ENCODE measurements at places on chromosomes 5 and 9. TPM values are rescaled to one million over a fixed set of nuclear protein-coding genes. Genes with fewer than 3 reads are reported as not detected.
A peak's percentile ranks its signal among the peaks of the same experiment; 100 is the strongest.

DNA sequence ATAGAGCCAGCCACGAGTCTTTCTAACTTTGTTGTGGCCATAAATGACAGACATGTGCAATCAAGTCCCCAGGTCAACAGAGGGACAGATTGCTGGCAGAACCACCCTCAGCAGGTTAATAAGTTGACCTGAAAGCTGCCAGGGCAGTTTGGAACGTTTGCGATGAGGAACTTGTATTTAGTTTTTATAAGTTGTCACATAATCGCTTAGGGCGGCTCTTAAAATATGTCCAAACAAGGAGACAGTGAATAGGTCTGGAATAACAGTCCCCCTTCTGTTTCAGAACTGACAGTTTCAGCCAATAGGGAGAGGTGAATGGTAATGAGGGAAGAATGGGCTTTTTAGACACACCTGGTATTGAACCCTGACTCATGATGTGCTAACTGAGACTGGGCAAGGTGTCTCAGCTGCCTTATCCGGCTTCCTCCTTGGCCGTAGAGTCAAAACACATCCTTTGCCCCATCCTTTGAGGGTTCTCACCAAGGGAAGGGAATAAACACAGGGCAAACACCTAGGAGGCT, 33.6 kb upstream of the GABRP start:
- no peak overlapping the region for H3K27ac ChIP-seq
- H3K27me3 ChIP-seq = no peaks in the 10 kb centered on the region
- no peaks in the 10 kb centered on the region for H3K36me3 ChIP-seq
- no peak for DNase-seq

GRCh38 chr5:97591781-97592180, 408.7 kb upstream of the RIOK2 start:
- no peak for DNase-seq
- H3K27me3 ChIP-seq = no peaks in the 10 kb centered on the region
- no peak overlapping the region for H3K27ac ChIP-seq
- no peak overlapping the region for H3K4me3 ChIP-seq
- no peaks in the 10 kb centered on the region for H3K4me1 ChIP-seq

Gene FSD1L
- total RNA-seq = 10.9 TPM

- DNase-seq = no peak
- H3K4me3 ChIP-seq = no peak overlapping the region
- no peaks in the 10 kb centered on the region for H3K27me3 ChIP-seq
- no peak overlapping the region for H3K27ac ChIP-seq
Observed at GRCh38 chr5:159345861-159346260, 15.6 kb upstream of the IL12B start.

Gene OBP2B
- total RNA-seq = not detected

GRCh38 chr9:35603506-35603985, 1.5 kb upstream of the TESK1 start:
- H3K4me3 ChIP-seq = peak overlapping the region; percentile 56
- DNase-seq = peak; percentile 9
- H3K4me1 ChIP-seq = peaks cover 19% of the 10 kb centered on the region

DNA sequence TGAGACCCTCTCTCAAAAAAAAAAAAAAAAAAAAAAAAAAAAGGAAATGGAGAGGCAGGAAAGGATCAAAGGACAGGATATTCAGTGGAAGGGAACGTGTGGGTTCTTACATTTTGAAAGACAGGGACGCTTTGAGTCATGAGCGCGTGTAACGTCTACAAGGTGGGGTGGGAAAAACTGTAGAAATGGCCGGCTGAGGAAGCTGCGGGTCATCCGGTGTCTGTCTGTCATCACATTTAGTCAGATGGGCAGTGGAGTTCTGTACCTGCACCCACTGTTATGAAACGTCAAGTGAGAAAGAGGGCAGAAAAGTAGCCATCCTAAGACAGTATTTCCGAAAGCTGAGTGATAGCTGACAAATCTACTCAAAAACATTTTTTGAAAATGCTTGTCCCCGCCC, 159.8 kb downstream of the SMARCA2 start:
- H3K4me3 ChIP-seq = no peak overlapping the region
- DNase-seq = no peak
- H3K36me3 ChIP-seq = no peaks in the 10 kb centered on the region
- H3K27me3 ChIP-seq = no peaks in the 10 kb centered on the region
- H3K27ac ChIP-seq = no peak overlapping the region
- H3K4me1 ChIP-seq = peaks cover 18% of the 10 kb centered on the region

- H3K4me3 ChIP-seq = no peak overlapping the region
- DNase-seq = no peak
- no peak overlapping the region for H3K27ac ChIP-seq
Observed at GRCh38 chr5:111016801-111017200, 54.7 kb upstream of the TSLP start.

DNA sequence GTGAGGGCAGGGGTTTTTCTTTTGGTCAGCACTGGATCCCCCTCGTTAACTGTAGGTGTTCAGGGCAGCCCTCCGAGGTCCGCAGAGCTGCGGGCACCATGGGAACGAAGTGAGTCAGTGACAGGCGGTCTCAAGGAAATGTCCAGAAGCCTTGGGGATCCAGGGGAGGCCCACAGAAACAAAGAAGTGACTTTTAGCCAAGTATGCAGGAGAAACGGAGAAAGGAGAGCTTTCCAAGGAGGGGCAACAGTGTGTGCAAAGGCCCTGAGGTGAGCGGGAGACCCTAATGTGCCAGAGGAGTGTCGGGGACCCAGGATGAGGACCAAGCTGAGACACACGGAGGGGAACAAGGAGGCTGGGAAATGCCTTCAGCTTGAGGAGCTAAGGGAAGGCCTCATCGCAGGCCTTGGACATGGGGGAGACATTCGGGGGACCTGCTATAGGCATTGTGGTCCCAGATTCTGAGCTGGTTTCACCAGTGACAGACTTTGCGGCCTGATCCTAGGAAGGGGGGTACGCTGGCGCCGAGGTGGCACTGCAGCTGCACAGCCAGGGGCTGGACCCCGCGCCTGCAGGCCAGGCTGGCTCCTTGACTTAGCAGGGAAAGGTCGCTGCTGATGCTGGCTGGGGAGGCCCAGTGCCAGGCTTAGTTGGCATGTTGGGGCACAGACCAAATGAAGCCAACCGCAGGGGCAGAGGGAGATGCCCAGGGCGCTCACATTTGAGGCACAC, 3.3 kb downstream of the LTC4S start:
- DNase-seq = no peak
- H3K27ac ChIP-seq = no peak overlapping the region
- no peaks in the 10 kb centered on the region for H3K27me3 ChIP-seq
- H3K36me3 ChIP-seq = no peaks in the 10 kb centered on the region

GRCh38 chr5:51376509-51376908, 6.7 kb upstream of the ISL1 start:
- DNase-seq = no peak
- peak overlapping the region; percentile 59 for H3K4me3 ChIP-seq
- H3K27ac ChIP-seq = no peak overlapping the region
- peaks cover 45% of the 10 kb centered on the region for H3K4me1 ChIP-seq
- peaks cover 84% of the 10 kb centered on the region for H3K27me3 ChIP-seq

DNA sequence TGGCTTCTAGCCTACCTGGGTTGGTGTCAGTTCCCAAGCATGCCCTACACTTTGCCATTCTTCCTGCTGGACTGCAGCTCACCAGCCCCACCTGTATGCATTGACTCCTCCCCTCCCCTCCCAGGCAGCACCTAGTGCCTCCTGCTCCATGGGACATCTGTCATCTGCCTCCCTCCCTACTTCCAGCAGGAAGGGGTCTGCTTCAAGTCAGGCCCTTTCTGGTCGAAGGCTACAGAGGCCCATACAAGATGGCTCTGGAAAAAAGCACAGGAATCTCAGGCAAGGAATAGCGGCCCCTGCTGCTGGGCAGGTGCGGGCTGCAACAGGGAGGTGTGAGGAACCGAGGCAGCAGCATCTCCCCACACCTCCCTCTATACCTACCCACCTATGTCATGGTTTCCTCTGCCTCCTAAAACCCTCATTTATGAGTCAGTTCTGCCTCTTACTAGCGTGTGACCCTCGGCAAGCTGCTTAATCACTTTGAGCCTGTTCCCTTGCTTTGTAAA, 19.7 kb downstream of the WWC1 start:
- H3K27me3 ChIP-seq = peaks cover 10% of the 10 kb centered on the region
- no peak overlapping the region for H3K4me3 ChIP-seq
- DNase-seq = peak; percentile 55
- H3K36me3 ChIP-seq = no peaks in the 10 kb centered on the region
- no peak overlapping the region for H3K27ac ChIP-seq
- peaks cover 15% of the 10 kb centered on the region for H3K4me1 ChIP-seq

DNA sequence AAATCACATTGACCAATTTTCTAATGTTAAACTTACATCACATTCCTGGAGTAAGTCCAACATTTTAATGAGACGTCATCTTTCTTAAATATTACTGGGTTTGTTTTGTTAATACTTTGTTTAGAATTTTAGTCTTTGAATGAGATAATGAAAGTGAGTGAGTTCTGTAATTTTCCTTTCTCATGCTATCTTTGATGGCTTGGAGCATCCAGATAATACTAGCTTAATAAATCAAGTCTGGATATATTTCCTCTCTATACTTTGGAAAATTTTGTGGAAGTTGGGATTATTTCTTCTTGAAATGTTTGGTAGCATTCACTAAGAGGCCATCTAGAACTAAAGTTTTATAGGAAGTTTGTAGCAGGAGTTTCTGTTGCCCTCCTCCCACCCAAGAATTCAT, 90.8 kb upstream of the IL7R start:
- no peak overlapping the region for H3K4me3 ChIP-seq
- no peaks in the 10 kb centered on the region for H3K36me3 ChIP-seq

- H3K27ac ChIP-seq = no peak overlapping the region
- H3K4me1 ChIP-seq = peaks cover 20% of the 10 kb centered on the region
Observed at GRCh38 chr9:86598411-86599239, 244.4 kb upstream of the TUT7 start.

GRCh38 chr9:78278177-78278777, 18.6 kb upstream of the PSAT1 start:
- DNase-seq = no peak
- no peak overlapping the region for H3K4me3 ChIP-seq
- no peak overlapping the region for H3K27ac ChIP-seq
- no peaks in the 10 kb centered on the region for H3K36me3 ChIP-seq
- H3K27me3 ChIP-seq = no peaks in the 10 kb centered on the region

DNA sequence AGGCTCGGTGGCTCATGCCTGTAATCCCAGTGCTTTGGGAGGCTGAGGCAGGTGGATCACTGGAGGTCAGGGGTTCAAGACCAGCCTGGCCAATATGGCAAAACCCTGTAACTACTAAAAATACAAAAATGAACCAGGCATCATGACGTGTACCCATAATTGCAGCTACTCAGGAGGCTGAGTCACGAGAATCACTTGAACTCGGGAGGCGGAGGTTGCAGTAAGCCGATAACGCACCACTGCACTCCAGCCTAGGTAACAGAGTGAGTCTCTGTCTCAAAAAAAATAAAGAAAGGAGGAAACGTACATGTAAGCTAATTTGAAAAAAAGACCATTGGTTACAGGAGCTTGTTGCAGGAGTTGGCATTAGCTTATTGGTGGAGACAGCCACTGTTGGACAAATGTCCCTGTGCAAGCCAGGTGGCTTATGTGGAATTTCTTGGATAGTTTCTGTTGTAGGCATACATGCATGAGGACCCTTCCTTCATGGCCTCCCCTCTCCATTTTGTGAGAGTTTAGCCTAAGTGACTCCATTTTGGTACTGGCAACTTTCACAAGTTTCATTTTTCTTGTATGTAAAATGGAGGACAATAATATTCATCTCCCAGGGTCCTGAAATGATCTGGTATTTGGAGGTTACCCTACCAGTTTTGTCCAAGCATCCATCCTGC, 16.8 kb upstream of the RAB14 start:
- no peaks in the 10 kb centered on the region for H3K27me3 ChIP-seq
- no peaks in the 10 kb centered on the region for H3K36me3 ChIP-seq
- H3K4me1 ChIP-seq = peaks cover 40% of the 10 kb centered on the region
- DNase-seq = no peak
- no peak overlapping the region for H3K27ac ChIP-seq

DNA sequence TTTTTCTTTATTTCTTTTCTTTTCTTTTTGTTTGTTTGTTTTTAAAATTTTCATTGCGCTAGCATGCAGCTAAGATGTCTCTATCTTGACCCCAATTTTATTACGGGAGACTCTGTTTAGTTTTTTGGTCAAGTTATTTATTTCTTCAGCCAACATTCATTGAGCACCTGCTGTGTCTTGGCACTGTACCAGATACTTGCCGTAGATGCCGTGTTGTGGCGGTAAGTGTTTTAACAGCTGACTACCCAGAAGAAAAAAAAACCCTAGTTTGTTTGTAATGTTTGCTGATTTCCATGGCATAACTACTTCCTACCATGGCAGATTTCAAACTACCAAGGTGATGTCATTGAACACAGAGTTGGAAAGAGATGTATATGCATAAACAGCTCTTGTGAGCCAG, 65.0 kb downstream of the UGCG start:
- no peaks in the 10 kb centered on the region for H3K27me3 ChIP-seq
- no peak overlapping the region for H3K4me3 ChIP-seq
- no peaks in the 10 kb centered on the region for H3K36me3 ChIP-seq
- no peak for DNase-seq
- H3K4me1 ChIP-seq = no peaks in the 10 kb centered on the region
- H3K27ac ChIP-seq = no peak overlapping the region

Gene OR1K1
- not detected for total RNA-seq

DNA sequence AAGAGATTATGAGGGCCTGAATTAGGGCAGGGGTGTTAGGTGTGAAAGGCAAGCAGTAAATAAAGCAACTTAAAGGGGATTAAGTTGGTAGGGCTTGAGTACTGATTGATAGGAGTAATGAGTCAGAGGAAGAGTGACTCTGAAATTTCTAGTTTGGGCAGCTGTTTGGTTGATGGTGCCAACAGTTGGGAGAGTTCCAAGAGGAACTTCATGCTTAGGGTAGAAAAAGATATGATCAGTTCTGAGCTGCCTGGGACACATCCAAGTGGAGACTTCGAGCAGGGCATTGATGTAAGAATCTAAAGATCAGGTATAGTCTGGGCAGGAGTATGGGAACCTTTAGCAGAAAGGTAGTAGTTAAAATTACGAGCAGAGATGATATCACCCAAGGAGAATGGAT, 10.2 kb downstream of the MAMDC2 start:
- no peaks in the 10 kb centered on the region for H3K4me1 ChIP-seq
- no peaks in the 10 kb centered on the region for H3K27me3 ChIP-seq
- DNase-seq = no peak
- H3K36me3 ChIP-seq = no peaks in the 10 kb centered on the region
- no peak overlapping the region for H3K4me3 ChIP-seq
- H3K27ac ChIP-seq = no peak overlapping the region

Gene GFPT2
- 120 TPM for total RNA-seq
